ENCODE measurements at places on chromosomes 2 and 18. TPM values are rescaled to one million over a fixed set of nuclear protein-coding genes. Genes with fewer than 3 reads are reported as not detected.

Gene QPCT
- 1.8 TPM for polyA plus RNA-seq

Gene CXCR1
- polyA plus RNA-seq: 0.08 TPM

Gene MAPK4
- polyA plus RNA-seq: 0.65 TPM

Gene ZFAND2B
- polyA plus RNA-seq: 45.2 TPM

Gene AQP4
- polyA plus RNA-seq: 0.04 TPM

Gene TGFA
- polyA plus RNA-seq: 24.7 TPM

Gene RTP5
- 0.28 TPM for polyA plus RNA-seq

Gene SERPINB12
- 1.4 TPM for polyA plus RNA-seq

Gene SLC4A5
- polyA plus RNA-seq: 0.28 TPM

Gene KIAA2012
- polyA plus RNA-seq: not detected

Gene EVX2
- not detected for polyA plus RNA-seq

Gene MCM6
- 13.1 TPM for polyA plus RNA-seq

Gene POTEC
- polyA plus RNA-seq: not detected

Gene GCFC2
- 8.4 TPM for polyA plus RNA-seq

Gene MARCO
- polyA plus RNA-seq: 1.9 TPM
